ENCODE measurements at places on chromosomes 6 and 20.

DNA sequence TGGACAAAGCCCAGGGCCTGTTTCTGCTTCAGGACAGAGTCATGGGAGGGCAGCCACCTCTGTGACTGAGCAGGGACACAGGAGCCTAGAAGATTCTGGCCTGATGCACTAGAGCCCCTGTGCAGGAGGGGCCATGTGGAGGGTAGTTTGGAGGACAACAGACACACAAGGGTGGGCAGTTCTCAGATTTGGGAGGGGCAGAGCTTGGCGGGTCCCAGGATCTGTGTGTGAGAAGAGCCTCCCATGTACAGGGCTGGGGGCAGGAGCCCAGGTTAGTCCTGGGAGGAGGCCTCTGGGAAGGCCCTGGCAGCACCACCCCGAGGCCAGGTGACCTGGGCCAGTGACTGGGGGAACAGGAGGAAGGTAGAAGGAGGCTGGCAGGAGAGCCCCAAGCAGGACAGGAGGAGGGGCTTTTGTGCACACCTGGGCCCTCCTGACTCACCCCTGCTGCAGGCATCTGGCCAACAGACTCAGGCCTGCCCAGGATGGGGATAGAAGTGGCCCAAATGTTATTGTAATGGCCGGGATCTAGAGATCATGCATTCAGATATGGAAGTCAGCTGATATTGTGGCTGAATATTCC lies 1.4 kb upstream of the ULBP3 start:
- DNase-seq: no peak

- no peak for DNase-seq
These were observed 107.1 kb upstream of the TSHZ2 start for GRCh38 chr20:52864916-52865605.

DNA sequence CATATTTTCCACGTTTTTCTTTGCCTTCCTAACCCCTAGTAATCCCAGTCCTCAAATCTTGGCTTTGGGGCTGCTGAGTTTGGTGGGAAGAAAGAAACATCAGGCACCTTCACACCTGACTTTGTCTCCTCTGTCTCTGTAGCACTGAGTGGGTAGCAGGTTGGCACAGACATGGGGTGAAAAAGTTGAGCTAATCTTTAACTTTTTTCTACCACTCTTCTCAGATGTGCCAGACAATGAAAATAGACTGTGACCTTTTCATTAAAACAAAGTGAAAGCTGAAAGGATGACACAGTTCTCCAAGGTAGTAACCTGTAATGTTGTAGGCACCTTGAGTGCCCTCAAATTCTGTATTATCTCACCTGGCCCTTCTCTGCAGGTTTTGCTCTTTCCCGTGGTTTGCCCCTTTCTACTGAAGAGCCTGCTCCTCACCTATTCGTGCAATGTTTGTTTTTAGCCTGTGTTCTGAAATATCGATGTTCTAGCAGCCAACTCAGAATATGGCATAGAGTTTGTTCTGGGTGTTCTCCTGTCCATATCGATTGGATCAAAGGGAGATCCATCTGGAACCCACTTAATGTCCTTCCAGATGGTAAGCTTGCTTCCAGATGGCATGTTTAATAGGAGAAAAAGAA lies 57.8 kb upstream of the ATXN1 start:
- no peak for DNase-seq

- DNase-seq: no peak
These were observed 62.4 kb downstream of the TTI1 start for GRCh38 chr20:37970856-37971245.

- DNase-seq: no peak
These were observed 41.5 kb downstream of the CTCFL start for GRCh38 chr20:57483287-57484050.

- no peak for DNase-seq
These were observed 42.8 kb downstream of the INSM1 start for GRCh38 chr20:20410678-20411077.

- DNase-seq: no peak
These were observed 86.7 kb downstream of the MAFB start for GRCh38 chr20:40602381-40602780.

GRCh38 chr20:22438926-22439325 lies 145.4 kb downstream of the FOXA2 start:
- no peak for DNase-seq
